ENCODE measurements at places on chromosomes 7 and 10. TPM values are rescaled to one million over a fixed set of nuclear protein-coding genes. Genes with fewer than 3 reads are reported as not detected.

DNA sequence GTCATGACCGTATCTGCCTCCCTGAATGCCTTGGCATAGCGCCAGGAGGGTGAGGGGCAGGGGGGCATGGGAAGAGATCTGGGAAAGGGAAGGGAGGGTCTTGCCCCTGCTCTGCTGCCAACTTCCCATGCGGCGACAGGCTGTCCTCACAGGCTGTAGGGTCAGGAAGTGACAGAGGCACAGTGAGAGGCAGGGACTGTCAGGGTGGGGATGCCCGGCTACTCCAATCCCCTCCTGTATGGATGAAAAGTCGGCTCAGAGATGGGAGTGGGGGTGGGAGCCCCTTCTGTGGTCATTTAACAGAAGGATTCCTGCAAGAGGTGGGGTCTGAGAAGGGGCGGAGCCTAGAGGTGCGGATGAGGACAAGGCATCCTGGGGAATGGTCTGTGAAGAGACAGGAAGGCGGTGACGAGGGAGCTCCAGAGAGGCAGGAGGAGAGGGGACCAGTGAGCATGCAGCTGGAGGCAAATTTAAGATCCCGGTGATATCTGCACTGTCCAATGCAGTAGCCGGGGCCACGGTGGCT, 20.8 kb upstream of the UNC5B start:
- ATAC-seq, result no peak

DNA sequence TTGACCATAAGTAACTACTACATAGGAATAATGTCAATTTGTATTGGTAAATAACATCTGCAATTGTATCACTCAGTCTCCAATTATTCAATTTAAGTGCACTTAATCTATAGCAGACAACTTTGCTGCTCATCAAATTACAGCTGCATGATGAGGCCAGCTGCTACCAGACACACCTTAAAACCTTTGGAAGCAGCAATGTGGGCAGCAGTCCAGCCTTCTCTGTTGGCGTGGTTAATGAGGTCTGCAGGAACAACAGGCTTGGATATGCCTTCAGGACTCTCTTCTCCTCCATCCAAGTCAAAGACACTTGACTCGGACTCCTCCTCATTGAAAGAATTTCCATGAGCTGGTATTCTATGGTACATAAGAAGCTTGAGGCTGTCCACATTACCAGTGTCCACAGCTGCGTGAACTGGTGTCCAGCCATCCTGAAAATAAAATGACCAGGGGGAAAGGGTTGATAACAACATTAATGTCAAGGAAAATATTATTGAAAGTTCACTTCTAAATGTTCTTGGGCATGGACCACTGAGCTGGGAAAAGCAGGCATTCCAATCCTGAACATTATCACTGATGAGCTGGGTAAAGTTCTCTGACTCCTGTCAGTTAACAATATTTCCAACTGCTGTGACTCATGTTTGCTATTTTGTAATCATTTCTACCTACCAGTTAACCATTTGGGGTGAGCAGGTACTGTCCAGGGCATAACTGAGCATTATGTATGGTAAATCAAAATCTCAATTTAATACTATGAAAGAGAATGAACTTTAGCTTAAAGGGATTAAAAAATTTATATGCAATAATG, 95.7 kb downstream of the CTTNBP2 start:
- ATAC-seq, result no peak

GRCh38 chr7:143346018-143346417, 16.5 kb downstream of the FAM131B start:
- ATAC-seq, result no peak

EDRF1 gene
- total RNA-seq, result 35.9 TPM

UPK3B gene
- 1.0 TPM for total RNA-seq

NCF1 gene
- total RNA-seq, result 0.24 TPM

GPR26 gene
- not detected for total RNA-seq
